ENCODE measurements at places on chromosomes 7 and 10. TPM values are rescaled to one million over a fixed set of nuclear protein-coding genes. Genes with fewer than 3 reads are reported as not detected.

The MACC1 gene
- 0.67 TPM for total RNA-seq

The TNPO3 gene
- total RNA-seq = 25.4 TPM

The DIP2C gene
- 45.6 TPM for total RNA-seq

The METTL27 gene
- 0.90 TPM for total RNA-seq

The KDM7A gene
- 23.1 TPM for total RNA-seq

The SKIDA1 gene
- 1.2 TPM for total RNA-seq

The DDX50 gene
- 45.6 TPM for total RNA-seq

The STEAP1B gene
- total RNA-seq = 2.8 TPM

The MMRN2 gene
- total RNA-seq = 57.0 TPM

The CCDC146 gene
- 12.7 TPM for total RNA-seq

The OPN1SW gene
- total RNA-seq = not detected

The HOXA1 gene
- 0.71 TPM for total RNA-seq

The SPDYE11 gene
- not detected for total RNA-seq

The TPK1 gene
- total RNA-seq = 16.1 TPM

The TFPI2 gene
- 2.3 TPM for total RNA-seq

The AGAP4 gene
- total RNA-seq = 11.7 TPM

The PARG gene
- total RNA-seq = 24.0 TPM

The TMEM229A gene
- 0.10 TPM for total RNA-seq

The CLDN4 gene
- total RNA-seq = 0.38 TPM

The TBRG4 gene
- total RNA-seq = 32.5 TPM

The CFAP43 gene
- 0.24 TPM for total RNA-seq

The CH25H gene
- total RNA-seq = 2.3 TPM

The MRLN gene
- 0.38 TPM for total RNA-seq

The CRYGN gene
- 0.42 TPM for total RNA-seq

The CPA2 gene
- total RNA-seq = not detected

The FEZF1 gene
- total RNA-seq = not detected

The RBM48 gene
- 7.8 TPM for total RNA-seq

The FAM237B gene
- not detected for total RNA-seq
